ENCODE measurements at places on chromosomes 4 and X.

DNA sequence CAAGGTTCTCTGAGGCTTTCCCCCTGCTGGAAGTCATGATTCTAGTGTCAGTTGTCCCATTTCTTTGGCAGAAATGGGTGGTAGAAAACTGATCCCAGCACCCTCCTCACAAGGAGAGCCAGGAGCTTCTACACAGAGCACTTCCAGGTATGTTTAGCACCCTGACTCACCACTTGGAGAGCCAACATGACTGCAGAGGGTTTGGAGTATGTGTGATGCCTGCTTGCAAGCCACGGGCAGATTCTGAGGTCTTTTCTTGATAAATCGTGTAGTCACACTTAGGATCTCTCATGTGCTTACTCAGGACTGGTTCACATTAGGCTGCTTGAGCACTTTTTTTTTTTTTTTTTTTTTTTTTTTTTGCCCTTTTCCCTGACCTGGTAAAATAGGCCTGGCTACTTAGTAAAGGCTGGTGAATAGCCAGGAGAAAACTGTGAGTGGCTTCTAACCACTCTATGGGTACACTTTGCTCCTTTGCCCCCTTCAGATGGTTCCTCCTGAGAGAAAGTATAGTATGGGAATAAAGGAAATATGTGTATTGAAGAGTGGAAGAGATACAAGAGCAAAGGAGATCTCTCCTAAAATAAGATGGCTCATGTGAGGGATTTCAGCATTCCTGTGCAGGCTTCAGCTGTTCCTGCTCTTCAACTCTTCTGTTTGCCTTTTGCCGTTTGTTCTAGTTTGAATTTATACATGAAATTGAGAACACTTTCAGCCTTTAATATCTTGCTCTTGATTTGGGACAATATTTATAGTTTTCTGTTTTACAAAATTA is 103.6 kb downstream of the EMCN start:
- peak; percentile 84 for DNase-seq

DNA sequence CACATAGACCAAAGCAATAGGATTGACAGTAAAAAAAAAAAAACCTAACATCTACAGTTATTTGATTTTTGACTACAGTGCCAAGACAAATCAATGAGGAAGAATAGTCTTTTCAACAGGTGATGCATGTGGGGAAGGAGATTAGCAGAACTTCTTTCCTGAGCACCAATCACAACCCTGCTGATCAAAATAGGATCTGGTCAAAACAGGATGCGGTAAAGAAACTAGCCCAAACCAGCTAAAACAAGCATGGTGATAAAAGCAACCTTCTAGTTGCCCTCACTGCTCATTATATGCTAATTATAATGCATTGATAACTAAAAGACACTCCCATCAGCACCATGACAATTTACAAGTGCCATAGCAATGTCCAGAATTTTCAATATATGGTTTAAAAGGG is 667.5 kb downstream of the GRXCR1 start:
- no peak for DNase-seq

DNA sequence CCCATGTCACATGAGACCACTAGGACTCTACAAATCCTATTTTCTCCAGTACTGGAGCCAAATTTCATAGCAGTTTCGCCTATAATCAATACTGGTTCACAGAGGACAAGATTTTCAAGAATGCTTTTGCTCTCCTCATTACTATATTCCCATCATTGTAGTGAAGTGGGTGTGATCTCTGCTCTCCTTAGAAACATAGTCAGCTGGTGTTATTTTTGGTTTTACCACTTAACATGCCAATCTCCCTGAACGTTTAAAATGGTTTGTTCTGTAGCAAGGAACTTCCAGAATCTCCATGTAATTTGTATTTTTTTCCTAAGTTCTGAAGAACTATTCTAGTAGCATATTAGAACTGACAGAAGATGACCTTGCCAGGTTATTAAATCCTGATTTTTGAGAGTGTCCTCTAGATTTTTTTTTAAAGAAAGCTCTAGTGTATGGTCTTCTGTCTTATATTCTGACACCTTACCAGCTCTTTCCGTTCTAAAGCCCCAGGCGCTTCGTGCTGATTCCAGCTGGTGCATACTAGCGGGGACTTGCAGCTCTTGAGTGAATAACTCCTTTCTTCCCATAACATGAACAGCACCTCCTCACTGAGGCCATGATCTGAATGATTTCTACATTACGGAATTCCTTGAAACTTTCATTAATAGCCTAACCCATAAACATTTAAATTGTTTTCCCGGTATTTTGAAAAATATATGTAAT is 1372.9 kb downstream of the TECRL start:
- DNase-seq: no peak

DNA sequence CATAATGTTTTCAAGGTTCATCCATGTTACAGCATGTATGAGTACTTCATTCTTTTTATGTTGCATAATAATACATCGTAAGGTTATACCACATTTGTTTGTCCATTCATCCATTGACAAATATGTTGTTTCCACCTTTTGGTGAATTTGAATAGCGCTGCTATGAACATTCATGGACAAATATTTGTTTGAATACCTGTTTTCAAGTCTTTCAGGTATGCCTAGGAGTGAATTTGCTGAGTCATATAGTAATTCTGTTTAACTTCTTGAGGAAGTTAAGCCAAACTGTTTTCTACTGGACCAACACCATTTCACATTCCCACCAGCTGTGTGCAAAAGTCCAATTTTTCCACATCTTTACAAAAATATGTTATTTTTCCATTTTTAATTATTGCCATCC is 31.5 kb downstream of the IRS4 start:
- DNase-seq: no peak

GRCh38 chr4:62243895-62244294 is 1043.8 kb downstream of the ADGRL3 start:
- DNase-seq: no peak

DNA sequence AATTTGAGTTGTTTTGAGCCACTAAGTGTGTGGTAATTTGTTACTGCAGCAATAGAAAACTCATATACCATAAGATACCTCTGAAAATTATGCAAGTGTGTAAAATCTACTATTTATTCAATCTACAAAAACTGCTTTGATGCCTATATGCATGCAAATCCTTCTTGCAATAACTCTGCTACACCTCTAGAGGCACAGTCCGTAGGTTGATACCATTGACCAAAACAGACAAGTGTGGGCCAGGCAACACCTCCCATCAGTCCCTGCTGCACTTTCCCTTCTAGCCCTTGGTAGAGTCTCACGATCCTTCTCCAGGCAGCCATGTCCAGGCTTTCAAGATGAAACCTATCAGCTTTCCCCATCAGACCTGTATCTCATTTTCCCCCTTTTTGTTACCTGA is 48.8 kb upstream of the FAM9A start:
- DNase-seq: no peak

GRCh38 chr4:68249434-68249833 is 3.9 kb upstream of the TMPRSS11B start:
- DNase-seq: no peak

DNA sequence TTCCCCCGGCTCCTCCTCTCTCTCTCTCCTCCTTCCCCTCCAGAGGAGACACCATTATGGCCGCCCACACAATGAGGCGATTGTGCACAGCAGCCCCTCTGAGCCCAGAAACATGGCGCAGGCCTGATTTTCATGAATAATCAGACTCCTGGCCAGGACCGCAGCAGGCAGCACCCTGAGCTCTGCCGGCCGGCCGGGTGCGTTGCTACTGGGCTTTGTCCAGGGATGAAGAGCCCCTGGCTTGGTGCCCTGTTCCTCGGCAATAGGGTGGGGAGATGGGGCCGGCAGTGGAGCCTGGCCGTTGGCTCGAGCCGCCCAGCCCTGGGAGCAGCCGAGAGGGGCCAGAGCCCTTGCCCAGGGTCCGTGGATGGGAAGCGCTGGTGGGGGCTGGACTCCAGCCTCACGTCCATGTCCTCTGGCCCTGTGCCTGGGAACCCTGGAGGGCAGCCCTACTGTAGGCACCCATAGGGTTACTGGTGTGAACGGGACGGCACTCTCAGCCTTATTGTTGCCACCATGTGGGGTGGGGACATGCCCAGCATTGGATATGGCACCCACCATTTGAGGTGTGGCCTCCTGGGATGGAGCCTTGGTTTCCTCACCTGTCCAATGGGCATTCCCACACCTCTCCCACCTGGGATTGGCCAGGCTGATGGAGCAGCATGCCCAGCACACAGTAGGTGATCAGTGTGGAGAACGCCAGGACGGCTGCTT is 103.0 kb downstream of the SORCS2 start:
- no peak for DNase-seq

DNA sequence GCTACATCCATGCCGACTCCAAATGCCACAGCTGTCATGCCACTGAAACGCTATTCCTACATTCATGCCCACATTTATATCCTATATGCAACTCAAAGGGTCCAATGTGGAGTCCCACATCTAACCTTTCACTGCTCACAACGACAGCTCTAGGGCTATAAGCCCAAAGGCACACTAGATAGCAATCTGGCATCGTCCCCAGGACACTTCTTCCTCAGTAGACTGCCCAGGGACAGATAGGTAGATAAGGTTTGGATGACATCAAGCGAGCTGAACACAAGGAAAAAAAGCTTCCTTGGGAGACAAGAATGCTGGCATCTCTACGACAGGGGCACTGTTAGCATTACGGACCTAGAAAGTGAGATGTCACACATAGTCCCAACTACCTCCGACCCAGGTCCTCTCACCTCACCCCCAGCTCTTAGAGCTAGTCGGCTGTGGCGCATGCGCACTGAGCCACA is 685 bp downstream of the RAB9B start:
- no peak for DNase-seq

GRCh38 chr4:90852237-90852636 is 725.0 kb downstream of the CCSER1 start:
- DNase-seq: peak; percentile 1

GRCh38 chr4:42398171-42398870 is 1.0 kb downstream of the SHISA3 start:
- no peak for DNase-seq

GRCh38 chr4:101977076-101977475 is 186.5 kb downstream of the BANK1 start:
- peak; percentile 87 for DNase-seq

GRCh38 chrX:18956303-18957032 is 27.4 kb downstream of the PHKA2 start:
- no peak for DNase-seq

DNA sequence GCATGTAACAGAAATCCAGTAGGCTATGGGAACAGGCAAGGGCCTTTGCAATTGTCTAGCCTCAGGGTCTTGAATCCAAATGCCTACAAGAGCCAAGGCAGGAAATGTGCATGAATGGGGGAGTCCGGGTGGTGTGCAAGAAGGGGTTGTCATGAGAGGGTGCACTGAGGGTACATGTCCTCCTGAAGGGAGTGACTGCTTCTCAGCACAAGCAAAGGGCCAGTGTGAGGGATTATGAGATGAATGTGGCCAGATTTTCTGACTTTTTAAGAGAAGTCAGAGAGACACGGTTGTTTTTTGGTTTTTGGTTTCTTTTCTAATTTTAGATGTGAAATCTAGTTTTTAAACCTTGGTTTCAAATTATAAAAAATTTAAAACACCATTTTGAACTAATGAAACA is 76.5 kb upstream of the LSM6 start:
- no peak for DNase-seq

DNA sequence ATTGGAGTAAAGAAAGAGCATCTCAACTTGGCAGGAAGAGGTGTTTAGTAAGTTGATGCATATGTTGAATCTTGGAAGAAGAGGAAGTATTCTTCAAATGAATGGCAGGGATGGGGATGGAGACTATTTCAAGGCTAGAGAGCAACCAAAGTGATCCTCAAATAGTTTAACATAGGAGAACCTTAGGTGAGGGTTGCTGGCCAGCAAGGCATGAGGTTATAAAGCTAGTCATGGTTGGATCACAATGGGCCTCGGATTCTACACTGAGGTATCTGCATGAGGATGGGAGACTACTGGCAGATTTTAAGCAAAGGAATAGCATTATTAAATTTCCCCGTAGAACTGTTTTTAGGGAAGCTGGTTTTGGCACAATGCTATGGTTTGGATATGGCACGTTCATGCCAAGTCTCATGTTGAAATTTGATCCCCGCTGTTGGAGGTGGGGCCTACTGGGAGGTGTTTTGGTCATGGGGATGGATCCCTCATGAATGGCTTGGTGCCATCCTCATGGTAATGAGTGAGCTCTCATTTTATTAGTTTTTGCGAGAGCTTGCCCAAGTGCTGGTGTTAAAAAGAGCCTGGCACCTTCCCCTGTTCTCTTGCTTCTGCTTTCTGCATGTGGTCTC is 41.9 kb upstream of the ETNPPL start:
- peak; percentile 10 for DNase-seq

GRCh38 chr4:127239902-127240763 is 392.6 kb upstream of the INTU start:
- no peak for DNase-seq

GRCh38 chr4:169601016-169601771 is 11.2 kb downstream of the NEK1 start:
- DNase-seq: no peak

- no peak for DNase-seq
Observed at GRCh38 chr4:48778431-48779094, 1.5 kb downstream of the FRYL start.

- no peak for DNase-seq
Observed at GRCh38 chr4:150641612-150642011, 59.7 kb downstream of the MAB21L2 start.

- DNase-seq: no peak
Observed at GRCh38 chr4:7928711-7929110, 10.9 kb downstream of the AFAP1 start.

DNA sequence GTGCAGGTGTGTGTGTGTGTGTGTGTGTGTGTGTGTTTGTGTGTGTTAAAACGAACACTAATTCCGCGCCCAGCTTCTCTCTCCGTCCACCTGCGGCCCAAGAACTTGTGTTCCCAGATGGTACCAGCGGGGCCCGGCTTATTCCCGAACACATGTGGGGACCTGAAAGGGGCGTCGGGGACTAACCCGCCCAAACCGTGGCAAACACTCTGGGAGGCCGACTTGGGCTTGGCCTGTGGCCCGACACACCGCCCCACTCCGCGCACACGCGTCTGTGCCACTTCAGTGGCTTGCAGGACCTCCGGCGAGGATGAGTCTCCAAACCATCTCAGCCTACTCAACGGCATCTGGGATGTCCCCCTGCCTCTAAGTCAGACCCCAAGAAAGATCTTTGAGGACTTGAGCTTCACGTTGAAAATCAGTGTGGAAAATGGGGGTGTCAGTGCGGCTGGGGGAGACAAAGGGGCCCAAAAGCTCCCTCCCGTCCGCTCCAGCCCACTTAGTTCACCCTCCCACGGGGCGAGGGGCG is 790 bp upstream of the HHIP start:
- no peak for DNase-seq

GRCh38 chr4:115711575-115711974 is 598.2 kb upstream of the NDST4 start:
- DNase-seq: peak; percentile 47

DNA sequence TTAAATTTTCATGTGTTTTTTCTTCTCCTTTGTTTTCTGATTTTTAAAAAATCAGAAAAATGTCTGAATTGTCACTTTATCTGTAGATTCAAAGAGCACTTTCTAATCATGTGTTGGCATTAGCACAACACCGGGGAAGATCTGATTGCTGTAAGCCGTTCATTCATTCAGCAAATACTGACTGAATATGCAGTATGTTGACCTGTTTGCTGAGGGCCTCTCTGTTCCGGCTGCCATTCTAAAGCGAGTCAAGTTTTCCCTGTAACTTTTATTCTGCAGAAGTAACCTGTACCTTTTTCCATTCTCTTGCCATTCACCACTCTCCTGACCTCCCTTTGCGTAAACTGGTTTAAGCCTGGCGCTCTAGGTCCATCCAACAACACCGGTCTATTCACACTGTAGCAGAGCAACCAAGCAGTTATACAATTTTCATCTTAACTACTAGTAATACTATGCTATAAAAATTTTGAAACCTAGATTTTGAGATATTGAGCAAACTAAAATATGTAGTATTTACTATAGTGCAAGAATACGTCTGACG is 6.7 kb downstream of the SORBS2 start:
- no peak for DNase-seq

GRCh38 chr4:6989331-6989923 is 53.7 kb upstream of the TADA2B start:
- no peak for DNase-seq

Data from myocyte (in vitro differentiated cells).